ENCODE measurements at places on chromosomes 11 and 22.

- no peak for DNase-seq
Observed at GRCh38 chr11:28838741-28839140, 730.6 kb downstream of the METTL15 start.

GRCh38 chr11:119377112-119377901 lies 4.2 kb downstream of the USP2 start:
- DNase-seq = no peak

- DNase-seq = no peak
Observed at GRCh38 chr11:76616676-76617552, 53.6 kb downstream of the LRRC32 start.

DNA sequence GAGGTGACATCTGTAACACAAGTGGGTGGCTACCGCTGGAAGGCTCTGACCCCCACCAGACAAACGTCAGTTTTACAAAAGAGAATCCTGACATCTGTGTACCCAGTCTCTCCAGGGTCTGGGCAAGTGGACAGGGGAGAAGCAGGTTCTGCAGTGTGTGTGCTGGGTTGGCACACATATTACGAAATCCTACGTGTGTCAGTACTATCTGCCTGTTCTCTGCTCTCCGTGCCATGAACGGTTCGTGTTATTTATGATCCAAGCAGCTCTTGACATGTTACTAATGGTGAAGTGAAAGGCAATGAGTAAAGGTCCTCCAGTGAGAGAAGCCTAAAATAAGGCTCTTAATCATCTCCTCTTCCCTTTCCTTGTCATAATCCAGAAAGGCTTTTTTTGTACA lies 201.5 kb upstream of the MTMR2 start:
- DNase-seq = no peak

GRCh38 chr11:24056051-24056450 lies 440.8 kb upstream of the LUZP2 start:
- no peak for DNase-seq

DNA sequence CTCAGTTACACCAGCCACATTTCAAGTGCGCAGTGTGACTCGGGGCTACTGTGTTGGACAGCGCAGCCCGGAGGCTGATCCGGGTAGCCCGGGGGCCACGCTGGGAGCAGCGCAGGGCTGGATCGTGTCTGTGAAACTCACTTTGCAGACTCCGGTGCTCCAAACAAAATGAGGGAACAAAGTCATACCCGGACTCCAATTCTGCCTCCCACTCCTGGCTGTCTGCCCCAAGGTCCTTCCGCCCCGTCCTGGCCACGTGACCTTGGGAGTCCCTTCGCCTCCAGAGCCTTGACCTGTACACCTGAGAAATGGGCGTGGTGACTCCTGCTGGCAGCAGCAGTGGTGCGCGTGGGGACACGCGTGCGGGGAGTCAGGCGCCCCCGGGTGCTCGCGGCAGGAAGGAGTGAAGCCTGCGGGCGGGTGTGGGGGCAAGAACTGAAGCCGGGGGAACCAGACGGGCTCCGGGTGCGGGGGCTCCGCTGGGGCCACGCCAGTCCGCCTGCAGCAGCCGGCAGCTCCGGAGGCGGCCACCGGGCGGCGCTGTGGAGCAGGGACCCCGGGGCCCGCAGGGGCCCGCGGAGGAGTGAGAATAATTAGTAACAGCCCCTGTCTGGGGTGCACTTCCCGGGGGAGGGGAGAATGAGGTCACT lies 42.4 kb downstream of the KCNJ4 start:
- DNase-seq = no peak

- DNase-seq = no peak
Observed at GRCh38 chr11:20025332-20025840, 134.9 kb downstream of the DBX1 start.

DNA sequence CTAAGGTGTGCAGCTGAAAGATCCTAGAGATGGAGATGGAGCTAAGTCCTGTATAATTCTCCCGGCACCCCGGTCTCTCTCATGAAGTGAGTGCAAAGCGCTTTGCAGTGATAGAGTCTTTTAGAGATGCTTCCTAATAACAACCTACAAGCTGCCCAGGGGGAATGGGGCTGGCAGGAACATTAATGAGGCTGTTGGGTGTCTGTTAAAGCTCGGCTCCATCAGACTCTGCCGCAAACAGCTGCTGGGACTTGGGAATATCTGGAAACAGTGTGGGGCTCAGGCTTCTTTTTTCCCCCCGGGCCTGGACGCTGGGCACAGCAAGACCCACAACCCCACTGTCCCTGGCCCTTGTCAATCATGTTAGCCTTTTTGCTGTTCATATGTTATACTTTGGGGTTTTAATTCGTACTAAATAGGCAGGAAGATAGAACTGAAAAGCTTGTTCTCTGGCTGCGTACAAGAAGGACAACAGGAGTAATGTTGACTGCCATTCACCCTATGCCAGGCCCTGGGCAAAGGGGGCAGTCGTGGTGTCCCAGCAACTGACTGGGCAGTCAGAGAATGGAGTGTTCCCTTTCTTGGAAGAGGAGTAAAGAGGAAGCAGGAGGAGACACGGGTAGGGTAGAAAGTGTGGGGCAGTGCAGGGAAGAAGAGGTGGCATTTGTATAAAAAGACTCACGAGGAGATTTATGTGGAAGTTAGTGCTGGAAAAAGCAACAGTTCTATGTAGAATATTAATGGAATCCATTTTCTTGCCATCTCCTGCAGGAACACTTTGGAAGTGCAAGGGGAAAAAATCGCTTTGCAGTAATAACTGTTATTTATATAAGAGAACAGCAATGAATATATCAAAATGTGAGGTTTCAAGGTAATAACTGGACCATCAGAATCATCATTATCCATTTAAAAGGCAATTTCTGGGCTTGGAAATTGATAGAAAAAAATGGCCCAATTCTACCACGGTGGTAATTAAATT lies 232.8 kb downstream of the GRIK4 start:
- no peak for DNase-seq

DNA sequence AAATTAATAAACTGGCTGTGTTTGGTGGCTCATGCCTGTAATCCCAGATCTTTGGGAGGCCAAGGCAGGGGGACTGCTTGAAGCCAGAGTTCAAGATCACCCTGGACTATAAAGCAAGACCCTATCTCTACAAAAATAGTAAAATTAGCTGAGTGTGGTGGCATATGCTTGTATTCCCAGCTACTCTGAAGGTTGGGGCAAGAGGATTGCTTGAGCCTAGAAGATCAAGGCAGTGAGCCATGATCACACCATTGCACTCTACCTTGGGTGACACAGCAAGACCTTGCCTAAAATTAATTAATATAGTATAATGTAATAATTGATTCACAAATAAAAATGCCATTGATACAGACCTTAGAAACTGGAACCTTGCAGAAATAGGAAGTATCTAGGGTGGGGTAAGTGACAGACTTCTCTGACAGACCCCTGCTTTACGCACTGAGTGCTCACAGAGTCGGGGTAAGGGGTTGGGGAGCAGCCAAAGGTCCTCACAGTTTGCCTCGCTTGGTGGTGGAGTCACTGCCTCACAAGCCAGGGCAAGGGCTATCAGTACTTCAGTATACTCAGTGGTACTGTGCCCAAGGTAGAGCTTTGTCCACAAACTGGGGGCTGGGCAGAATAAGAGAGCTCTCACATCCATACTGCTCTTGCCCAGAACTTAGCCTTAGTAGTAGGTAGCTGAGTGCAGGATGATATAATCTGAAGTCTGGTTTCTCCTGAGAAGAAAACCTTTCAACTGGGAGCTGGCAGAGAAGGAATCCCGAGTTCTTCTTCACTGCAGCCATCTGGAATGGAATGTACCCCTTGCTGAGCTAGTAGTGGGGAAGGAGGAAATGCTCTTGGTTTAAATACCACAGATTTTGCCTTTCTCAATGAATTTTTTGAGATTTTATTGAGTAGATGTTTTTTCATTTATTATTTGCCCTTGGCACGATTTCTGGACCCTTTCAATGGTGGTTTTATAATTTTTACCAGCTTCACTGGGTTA lies 65.5 kb downstream of the EMSY start:
- no peak for DNase-seq

DNA sequence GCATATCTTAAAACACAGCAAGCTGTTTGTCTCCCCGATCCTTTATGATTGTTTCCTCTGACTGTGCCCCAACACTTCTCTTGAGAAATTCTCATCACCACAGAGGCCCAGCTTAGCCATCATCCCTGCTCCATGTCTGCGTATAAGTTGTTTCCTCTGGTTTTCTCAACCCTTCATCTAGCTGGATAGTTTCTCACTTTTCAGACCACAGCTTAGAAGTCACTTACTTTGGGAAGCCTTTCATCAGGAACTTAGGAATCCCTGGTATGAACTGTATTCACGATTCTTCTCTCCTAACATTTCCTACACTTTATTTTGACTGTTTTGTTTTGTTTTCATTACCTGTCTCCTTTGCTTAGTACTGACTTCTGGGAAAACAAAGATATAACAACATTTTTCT lies 295.2 kb downstream of the GUCY1A2 start:
- no peak for DNase-seq

- DNase-seq = no peak
Observed at GRCh38 chr11:62487738-62488551, 58.7 kb downstream of the AHNAK start.

GRCh38 chr11:72254299-72254993 lies 10.5 kb upstream of the PHOX2A start:
- no peak for DNase-seq

- DNase-seq = no peak
Observed at GRCh38 chr11:3021125-3021524, 29.0 kb upstream of the NAP1L4 start.

DNA sequence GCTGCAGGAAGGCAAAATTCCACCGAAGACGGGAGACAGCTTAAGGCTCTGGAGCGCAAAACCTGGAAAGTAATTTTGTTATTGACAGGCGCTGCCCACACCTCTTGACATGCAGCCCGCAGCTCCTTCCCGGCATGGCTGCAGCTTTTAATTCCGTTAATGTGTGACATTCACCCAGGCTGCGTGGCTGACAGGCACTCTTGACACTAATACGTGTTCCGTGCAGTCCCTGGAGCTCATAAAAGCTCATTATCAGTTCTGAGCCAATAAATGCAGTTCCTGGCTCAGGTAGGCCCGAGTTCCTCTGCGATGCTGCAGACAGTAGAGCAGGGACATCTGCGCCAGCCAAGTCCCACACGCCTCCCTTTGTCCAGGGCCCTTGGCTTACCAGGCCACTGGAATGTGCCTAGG lies 34.8 kb downstream of the TSPAN18 start:
- no peak for DNase-seq

- DNase-seq = no peak
Observed at GRCh38 chr11:110431674-110432073, 1.9 kb downstream of the FDX1 start.

DNA sequence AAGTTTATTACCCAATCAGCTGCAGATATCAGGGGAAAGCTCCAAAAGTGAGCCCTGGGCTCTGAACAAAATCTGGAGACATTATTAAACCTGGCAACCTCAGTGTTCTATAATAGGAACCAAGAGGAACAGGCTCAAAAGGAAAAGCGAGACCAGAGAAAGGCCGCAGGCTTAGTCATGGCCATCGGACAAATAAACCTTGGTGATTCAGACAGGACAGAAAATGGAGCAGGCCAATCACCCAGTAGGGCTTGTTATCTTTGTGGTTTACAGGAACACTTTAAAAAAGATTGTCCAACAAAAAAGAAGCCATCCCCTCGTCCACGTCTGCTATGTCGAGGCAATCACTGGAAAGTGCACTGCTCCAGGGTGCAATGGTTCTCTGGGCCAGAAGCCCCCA lies 7.7 kb upstream of the PANX1 start:
- DNase-seq = no peak

GRCh38 chr22:46788441-46789172 lies 26.2 kb downstream of the TBC1D22A start:
- DNase-seq = no peak

GRCh38 chr11:72425053-72425980 lies 9.0 kb downstream of the CLPB start:
- no peak for DNase-seq

GRCh38 chr22:20094197-20094807 lies 14.3 kb downstream of the DGCR8 start:
- no peak for DNase-seq
